GM13977 (cell line): ENCODE measurements at places on chromosomes 6 and 20.

DNA sequence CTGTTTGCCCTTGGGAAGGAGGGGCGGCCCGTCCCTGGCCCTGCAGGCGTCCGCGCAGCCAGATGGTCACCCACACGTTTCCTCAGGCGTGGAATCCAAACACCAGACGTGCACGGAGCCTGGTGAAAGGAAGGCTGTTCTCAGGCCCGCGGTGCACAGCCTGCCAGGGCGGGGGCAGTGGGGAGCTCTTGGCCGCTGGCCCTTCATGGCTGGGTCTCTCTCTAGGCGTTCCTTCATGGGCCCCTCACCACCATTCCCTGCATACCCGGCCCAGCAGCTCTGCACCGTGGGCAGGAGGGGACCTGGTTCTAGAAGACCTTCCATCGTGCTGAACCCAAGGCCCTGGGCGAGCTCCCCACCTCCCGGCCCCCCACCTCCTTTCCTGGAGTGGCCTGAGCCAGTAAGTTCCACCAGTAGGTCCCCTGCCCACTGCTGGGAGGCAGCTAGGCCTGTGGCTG is 30.4 kb upstream of the SMOC2 start:
- no peak for DNase-seq

- DNase-seq: no peak
These were observed 27.9 kb downstream of the SDCBP2 start for GRCh38 chr20:1301031-1301529.

GRCh38 chr20:4813076-4813862 is 91.6 kb downstream of the PRND start:
- DNase-seq: peak; percentile 73

DNA sequence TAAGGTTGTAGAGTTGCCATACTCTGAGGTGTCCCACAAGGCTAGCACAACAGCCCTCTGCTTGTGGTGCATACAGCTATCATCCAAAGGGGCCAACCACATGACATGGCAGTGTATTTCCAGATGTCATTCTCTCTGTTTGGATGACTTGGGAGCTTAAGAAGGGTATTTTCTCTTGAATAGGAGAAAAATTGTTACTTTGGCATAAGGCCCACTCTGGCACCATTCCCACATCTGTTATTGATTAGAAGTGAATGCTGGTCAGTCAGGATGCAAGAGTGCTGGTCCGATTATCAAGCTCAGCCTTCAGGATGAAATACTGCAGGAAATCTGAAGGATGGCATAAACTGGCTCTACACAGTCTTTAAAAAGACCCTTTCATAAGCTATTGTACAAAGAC is 83.6 kb upstream of the C20orf144 start:
- DNase-seq: no peak

GRCh38 chr6:6907286-6907685 is 200.5 kb upstream of the RREB1 start:
- no peak for DNase-seq

GRCh38 chr6:31005249-31006020 is 4.8 kb upstream of the MUC22 start:
- no peak for DNase-seq
